ENCODE measurements at places on chromosomes 7 and 10.

DNA sequence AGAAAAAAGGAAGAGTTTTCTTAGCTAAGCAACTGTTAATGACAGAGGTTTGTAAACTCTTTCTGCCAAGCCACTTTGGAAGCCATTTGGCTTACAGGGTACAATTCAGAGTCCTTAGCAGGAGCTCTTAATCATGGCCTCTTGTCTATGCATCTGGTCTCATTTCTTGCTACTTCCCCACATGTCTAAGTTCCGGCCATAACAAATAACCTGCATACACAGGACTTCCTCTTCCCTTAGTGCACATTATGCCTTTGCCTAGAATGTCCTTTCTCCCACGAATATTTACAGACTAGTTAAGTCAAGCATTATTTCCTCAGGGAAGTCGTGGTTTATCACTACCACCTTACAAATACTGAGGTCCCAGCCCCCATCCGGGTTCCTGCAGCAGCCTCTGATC lies 8.6 kb upstream of the UPF2 start:
- DNase-seq, result no peak

DNA sequence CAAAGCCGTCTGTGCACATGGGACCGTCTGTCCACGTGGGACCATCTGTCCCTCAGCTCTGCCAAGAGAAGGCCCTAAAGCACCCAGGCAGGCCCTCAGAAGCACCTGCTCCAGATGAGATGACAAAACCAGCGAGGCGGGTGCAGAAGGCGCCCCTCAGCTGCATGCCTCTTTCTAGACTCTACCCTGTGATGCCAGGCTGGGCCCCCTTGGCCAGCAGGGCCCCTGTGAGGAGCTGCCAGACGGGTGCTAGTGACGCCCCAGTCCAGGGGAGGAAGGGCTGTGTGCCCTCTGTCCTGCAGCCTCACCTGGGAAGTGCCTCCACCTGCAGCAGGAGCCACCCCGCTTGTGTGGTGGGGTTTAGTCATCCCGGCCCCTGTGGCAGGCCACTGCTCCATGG lies 309.2 kb upstream of the SHH start:
- DNase-seq, result no peak

DNA sequence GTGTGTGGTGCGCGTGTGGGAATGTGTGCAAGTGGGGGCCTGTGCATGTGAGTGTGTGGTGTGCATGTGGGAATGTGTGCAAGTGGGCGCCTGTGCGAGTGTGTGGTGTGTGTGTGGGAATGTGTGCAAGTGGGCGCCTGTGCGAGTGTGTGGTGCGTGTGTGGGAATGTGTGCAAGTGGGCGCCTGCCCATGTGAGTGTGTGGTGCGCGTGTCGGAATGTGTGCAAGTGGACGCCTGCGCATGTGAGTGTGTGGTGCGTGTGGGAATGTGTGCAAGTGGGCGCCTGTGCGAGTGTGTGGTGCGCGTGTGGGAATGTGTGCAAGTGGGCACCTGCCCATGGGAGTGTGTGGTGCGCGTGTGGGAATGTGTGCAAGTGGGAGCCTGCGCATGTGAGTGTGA lies 232.2 kb downstream of the FANK1 start:
- no peak for DNase-seq

DNA sequence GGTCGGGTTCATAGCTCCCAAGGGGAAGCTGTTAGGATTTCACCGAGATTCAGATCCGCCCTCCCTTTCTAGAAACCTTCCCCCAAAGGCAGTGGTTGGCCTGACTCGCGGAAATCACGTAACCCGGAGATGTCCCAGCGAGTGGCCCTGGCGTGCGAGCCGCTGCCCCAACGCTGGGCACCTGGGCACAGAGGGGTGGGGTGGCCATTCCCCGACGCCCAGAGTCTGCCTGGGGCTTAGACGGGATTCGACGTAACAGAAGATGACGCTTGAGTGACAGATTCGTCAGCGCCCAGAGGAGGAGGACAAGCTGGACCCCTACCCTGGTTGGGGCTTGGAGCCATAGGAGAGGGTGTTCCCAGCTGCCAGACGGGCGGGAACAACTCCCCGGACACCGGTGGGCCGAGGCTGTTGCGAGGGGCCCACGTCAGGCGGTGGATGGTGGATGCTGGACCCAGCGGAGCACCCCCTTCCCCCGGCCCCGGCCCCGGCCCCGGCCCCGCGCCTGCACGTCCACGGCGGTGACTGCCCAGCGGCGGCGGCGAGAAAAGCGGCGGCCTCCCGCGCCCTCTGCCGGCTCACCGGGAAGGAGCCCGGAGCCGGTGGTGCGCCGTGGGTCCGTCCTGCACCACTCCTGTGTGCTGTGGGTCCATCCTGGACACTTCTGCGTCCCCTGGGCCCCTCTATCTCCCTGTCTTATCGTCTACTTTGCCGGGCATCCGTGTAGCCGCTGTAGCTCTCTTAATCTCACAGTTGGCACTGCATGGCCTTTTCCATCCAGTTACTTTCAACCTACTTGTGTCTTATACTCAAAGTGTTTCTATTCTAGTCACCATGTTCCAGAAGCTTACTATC lies 35.4 kb upstream of the KNDC1 start:
- DNase-seq, result no peak

- DNase-seq, result no peak
These were observed 157.1 kb downstream of the PRKCQ start for GRCh38 chr10:6423004-6423403.

DNA sequence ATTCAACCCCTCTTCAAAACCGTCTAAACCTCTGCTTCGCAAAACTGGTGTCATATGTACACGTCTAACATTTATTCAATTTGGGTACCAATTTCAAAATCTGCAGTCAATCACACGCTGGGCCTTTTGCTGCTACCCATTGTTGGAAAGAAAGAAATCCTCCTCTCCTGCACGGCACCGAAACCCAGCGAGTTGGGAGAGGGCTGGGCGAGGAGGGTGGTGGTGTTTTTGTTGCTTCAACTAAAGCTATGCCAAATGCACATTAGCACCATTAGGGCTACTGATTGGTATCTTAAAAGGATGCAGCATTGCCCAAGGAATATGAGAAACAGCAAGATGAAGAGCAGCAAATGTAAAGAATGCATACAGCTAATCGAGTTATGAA lies 7.8 kb downstream of the EBF3 start:
- no peak for DNase-seq

- no peak for DNase-seq
These were observed 98.2 kb upstream of the KAT6B start for GRCh38 chr10:74728225-74728624.

DNA sequence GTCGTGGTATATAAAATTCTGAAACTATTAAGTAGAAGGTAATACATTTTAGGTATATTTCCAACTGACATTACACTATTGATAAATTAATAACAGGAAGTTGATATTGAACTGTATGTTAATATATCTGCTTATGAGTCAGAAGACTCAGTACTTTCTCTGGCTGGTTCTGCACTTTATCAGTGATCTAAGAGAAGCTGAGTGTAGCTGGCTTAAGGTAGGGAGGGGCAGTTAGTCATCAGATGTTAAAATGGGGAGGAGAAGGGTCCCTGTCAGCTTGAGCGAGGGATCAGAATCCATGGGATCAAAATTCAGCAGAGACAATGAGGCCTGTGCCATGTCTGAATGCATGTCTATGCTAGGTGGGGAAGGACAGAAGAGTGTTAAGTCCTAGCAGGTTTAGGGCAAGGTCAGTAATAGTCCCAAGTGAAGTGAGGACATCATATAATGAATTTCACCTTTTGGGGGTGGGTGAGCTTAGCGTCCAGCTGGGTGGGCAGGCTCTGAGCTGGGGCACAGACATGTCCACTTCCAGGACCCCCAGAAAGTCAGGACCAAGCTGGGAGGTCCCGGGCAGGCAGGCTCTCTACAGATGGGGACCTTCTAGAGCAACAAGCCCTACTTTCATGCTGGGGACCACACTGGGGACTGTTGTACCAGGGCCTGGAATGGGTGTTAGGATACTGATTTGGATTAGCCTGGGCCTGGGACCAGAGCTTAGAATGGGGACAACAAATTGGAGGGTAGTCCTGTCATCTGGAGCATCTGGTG lies 82.9 kb downstream of the WDFY4 start:
- no peak for DNase-seq

GRCh38 chr7:26155531-26156375 lies 3.8 kb downstream of the NFE2L3 start:
- DNase-seq, result no peak

GRCh38 chr10:26367771-26368170 lies 70.4 kb upstream of the APBB1IP start:
- DNase-seq, result no peak

DNA sequence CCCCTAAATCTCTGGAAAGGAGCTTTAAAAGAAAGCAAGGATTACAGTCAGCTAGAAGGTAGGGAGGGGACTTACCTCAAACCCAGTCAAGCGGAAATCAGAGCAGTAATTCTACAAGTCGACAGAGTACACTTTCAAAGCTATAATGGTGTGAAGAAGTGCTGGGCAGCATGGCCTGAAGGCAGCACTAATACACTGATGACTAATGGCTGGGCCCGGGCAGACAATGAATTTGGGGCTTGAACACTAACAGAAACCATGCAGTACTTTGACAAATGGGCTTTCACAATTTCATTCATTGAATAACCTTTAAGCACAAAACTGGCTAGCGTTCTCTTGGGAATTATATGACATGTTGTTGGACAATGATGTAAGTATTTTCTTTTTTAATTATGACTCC lies 4.7 kb downstream of the GLI3 start:
- DNase-seq, result no peak

- no peak for DNase-seq
These were observed 3.8 kb upstream of the INSIG1 start for GRCh38 chr7:155293721-155294510.

DNA sequence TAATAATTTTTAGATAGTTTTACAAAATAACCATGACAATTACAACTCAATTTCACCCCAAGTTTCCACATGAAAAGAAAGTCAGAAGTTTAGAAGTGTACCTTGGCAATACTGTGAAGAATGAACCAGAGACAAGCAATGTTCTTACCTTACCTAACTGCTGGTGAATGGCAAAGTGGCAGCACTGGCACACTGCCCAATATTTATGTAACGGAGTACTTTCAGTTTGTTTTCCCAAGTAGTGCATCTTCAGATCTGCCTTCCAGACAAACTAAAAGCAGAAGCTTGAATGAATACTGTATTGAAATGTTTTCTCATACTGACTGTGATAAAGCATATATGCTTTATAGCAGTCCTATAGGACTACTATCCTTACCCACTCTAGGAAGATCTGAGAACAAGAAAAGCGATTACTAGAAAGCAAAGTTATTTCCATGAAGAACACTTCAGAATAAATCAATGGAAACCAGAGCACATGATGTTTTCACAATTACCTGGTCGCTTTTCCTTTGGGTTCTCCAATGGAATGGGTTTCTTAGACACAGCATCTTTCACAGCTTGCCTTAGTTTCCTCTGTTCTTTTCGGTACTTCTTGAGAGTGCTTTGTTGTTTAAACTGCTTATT lies 1.5 kb downstream of the NOC3L start:
- no peak for DNase-seq

- DNase-seq, result no peak
These were observed 57.8 kb downstream of the BRAF start for GRCh38 chr7:140866926-140867325.

GRCh38 chr10:70911386-70911785 lies 23.0 kb upstream of the PCBD1 start:
- no peak for DNase-seq

- no peak for DNase-seq
These were observed 125.4 kb downstream of the JAZF1 start for GRCh38 chr7:28055161-28055544.

- DNase-seq, result no peak
These were observed 25.1 kb downstream of the PTPRN2 start for GRCh38 chr7:158562517-158562916.

DNA sequence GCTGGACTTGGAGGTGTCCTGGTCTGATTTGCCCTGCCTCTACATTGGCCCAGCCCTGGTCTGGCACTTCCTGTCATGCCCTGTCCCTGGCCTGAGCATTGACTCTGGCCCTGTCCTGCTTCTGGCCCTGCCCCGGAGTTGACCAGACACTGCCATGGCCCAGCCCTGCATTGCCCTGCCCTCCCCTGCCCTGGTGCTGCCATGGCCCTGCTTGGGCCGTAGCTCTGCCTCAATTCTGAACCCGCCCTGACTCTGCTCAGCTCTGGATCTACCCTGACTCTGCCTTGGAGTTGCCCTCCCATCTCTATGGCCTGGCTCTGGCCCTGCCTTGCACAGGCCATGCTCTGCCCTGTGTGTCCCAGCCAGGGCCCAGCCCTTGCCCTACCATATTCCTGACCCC lies 647.1 kb downstream of the ZNF37A start:
- no peak for DNase-seq

DNA sequence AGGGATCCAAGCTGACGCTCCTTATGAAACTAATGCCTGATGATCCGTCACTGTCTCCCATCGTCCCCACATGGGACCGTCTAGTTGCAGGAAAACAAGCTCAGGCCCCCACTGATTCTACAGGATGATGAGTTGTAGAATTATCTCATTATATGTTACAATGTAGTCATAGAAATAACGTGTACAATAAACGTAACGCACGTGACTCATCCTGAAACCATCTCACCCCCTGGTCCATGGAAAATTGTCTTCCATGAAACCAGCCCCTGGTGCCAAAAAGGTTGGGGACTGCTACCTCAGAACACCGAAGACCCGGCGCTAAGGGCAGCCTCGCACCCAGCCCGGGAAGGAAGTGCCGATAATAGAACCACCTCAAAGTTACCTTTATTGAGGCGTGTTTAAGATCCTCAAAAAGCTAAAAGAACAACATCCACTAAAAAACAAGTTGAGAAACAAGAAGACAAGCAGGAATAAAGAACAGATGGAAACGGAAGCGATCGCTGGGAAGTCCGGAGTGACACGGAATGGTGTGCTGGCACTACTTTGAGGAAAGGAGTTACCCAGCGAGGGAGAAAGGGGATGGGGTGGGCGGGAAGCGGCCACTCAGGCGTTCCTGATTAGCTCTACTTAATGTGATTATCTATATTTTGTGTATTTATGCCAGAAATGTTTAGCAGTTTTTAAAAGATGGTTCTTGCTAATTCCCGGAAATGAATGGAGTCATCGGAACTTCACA lies 50.1 kb upstream of the PRKAR1B start:
- DNase-seq, result no peak

- no peak for DNase-seq
These were observed 975.2 kb downstream of the SORCS1 start for GRCh38 chr10:106189292-106189691.

DNA sequence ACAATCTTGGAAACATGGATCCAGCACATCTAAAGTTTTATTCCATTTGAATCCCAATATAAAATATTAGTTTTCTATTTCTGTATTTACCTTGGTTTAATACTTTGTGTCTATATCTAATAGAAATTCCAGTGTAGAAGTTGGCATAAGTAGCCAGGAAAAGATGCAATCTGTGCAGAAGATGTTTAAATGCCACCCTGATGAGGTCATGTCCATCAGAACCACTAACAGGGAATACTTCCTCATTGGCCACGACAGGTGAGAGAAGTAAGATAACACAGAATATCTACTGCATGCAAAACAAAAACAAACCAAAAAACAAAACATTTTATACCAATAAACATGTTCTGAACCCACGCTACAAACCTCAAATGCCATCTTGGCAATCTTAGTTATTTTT lies 15.7 kb downstream of the PLEKHS1 start:
- DNase-seq, result no peak

- DNase-seq, result no peak
These were observed 74.3 kb downstream of the LHPP start for GRCh38 chr10:124535731-124536495.

GRCh38 chr7:107230334-107230733 lies 61.5 kb downstream of the HBP1 start:
- DNase-seq, result no peak

Data from stimulated activated CD8-positive, alpha-beta memory T cell treated with anti-CD3 and anti-CD28 coated beads, Interleukin-7, amount 100 ng/mL, for 24 hours (primary cell).